ENCODE measurements at places on chromosomes 3 and 15.

- peak; percentile 66 for DNase-seq
Measured at GRCh38 chr15:66941791-66942190, 123.6 kb upstream of the SMAD3 start.

DNA sequence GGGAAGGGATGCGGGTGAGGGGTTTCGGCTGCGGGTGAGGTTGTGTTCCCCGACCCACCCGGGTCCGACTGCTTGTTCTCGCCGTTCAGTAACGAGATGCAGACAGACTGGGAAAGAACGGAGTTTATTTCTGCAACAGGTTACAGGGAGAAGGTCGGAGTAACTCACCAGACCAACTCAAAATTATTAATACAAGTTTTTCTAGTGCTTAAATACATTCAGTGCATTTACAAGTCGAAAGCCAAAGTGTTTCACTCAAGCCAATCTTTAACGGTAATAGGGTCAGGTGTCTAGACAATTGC is 492 bp upstream of the HIGD1A start:
- no peak for DNase-seq

DNA sequence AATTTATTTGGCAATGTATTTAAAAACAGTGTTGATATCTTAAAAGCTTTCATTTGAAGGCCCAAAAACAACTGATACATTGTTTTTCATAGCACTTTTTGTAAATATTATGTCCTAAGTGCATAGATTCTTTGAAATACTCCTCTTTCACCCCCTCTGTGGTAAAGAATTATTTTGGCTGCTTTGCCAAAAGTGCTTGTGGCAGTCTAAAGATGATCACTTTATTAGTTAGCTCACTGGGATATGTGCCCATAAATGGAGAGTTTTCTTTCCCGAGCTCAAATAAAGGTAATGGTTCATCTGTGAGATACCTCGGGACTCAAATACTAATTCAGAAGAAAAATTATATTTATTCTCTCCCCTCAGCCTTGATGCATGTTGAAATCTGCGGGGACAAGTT is 16.7 kb downstream of the AKAP13 start:
- DNase-seq = no peak

DNA sequence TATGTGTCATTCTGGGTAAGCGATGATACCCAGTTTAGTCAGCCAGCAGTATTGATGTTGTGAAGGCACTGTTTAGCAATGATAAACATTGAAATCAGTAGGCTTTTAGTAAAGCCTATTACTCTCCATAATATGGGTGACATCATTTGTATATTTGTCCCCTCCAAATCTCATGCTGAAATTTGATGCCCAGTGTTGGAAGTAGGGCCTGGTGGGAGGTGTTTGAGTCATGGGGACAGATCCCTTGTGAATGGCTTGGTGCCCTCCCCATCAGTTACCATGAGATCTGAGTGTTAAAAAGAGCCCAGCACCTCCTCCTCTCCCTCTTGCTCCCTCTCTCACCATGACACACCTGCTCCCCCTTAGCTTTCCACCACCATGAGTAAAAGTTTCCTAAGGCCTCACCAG is 31.4 kb upstream of the FAN1 start:
- DNase-seq = no peak
